ENCODE measurements at places on chromosomes 6 and 20.
A peak's percentile ranks its signal among the peaks of the same experiment; 100 is the strongest.

GRCh38 chr6:44533421-44533820 lies 145.9 kb downstream of the CDC5L start:
- no peak for DNase-seq

DNA sequence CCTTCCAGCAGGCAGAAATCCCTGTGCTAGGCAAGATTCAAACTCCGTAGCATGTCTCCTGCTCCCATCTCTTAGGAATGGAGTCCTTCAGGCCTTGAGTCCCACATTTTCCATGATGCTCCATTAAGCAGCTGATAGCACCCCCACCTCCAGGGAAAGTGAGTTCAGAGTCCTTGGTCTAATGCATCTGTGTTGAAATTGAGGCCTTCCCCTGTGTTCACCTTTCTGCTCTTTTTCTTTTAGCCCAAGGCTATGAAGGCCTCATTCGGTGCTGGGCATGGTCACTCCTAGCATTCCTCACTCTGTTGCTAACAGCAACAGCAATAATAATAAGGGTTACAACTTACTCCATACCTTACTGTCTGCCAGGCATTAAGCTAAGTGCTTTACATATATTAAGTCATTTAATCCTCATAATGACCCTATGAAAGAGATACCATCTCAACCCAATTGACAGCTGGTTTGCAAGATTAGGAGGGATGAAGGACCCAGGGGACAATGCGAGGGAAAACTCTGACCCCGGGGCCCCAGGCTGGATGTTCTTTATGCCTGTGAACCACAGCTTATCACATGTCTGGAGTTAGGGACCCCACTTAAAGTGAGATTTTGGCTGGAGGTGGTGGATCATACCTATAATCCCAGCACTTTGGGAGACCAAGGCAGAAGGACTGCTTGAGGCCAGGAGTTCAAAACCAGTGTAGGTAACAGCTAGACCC lies 17.5 kb upstream of the PANK2 start:
- no peak for DNase-seq

DNA sequence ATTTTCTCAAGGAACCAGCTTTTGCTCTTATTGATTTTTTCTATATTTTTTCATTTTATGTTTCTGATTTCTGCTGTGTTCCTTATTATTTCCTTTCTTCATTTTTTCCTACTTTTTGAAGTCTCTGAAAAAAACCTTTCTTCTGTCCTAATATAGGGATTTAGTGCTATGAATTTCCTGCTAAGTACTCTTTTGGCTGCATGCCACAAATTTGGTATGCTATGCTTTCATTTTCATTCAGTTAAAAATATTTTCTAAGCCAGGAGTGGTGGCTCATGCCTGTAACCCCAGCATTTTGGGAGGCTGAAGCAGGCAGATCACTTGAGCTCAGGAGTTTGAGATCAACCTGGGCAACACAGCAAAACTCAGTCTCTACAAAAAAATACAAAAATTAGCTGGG lies 30.6 kb downstream of the SIRPD start:
- DNase-seq, result peak; percentile 19

DNA sequence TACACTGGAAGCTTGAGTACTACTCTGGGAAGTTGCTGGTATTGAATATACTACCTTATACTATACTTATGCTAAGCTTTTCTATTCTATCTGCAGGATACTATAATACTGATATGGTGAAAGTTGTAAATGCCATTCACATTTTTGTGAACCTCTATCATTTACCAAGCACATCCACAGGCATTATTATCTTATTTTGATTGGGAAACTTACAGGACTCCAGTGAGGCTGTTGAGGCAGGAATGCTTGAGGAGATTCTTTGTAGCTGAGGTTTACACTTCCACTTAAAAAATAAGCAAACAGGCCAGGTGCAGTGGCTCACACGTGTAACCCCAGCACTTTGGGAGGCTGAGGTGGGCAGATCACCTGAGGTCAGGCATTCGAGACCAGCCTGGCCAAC lies 442.9 kb downstream of the QKI start:
- no peak for DNase-seq

- DNase-seq, result no peak
These were observed 1.8 kb downstream of the LZTS3 start for GRCh38 chr20:3171391-3172125.

- DNase-seq, result no peak
These were observed 264.0 kb downstream of the PRKN start for GRCh38 chr6:162463576-162463975.

Measured in hematopoietic multipotent progenitor cell treated with erythropoietin and hydrocortisone succinate and interleukin-3 and kit ligand, for 4 days (in vitro differentiated cells).